Iris pigment epithelial cell (primary cell): ENCODE measurements at places on chromosomes 7 and 10.

DNA sequence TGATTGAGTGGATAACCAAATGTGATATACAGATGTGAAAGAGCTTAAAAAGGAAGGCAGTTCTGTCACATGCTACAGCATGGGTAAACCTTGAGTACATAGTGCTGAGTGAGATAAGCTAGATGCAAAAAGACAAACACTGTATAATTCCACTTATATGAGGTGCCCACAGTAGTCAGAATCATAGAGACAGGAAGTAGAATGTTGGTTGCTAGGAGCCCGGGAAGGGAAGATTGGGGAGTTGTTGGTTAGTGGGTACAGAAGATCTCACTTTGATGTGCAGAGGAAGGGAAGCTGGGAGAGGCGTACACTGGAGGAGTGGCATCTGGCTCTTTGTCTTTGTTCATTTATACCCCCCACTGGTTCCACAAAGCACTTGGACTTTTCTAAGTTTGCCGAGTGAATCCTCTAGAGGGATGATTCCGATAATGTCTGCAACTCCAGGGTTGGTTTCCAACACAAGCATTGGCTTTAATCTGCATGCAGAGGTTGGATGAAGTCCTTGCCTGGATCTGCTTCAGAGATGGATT is 39.5 kb downstream of the TSPAN14 start:
- DNase-seq: peak; percentile 57

DNA sequence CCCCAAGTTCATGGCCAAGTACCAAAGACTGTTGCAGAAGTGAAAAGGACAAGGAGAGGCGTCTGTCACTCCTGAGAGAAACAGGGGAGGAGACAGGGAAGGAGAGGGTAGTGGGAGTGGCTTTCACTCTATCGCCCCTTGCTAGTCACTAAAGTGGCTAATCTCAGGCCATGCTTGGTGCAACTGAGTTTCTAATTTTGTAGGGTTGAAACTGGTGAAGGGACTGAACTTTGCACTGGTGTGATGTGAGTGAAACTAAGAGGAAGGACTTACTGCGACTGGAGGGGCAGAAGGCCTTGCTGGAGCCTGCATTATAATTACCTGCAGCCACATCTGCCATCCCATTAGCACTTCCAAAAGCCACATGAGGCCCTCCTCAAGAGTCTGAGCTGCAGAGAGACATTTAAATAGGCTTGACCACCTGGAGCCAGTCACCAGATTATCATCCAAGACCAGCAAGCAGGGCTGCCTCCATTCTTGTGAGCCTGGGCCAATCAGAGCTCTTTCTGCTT is 107.2 kb upstream of the EEPD1 start:
- no peak for DNase-seq

DNA sequence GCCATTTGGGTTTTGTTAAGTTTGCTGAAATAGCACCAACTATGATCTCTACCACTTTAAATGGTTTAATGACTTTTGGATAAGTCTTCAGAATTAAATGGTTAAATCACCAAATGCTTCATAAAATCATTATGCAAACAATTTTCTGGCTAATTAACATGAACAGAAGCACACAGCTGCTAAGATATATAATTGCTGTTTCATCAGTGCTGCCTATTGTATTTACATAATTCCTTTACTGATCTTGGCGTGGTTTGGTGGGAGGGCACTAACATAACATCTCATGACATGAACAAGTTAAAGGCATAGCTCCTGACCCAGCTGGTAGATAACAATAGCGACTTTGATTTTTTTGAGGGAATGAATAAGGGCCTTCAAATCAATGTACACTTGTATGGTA is 94.1 kb downstream of the FZD1 start:
- DNase-seq: no peak

- DNase-seq: no peak
Observed at GRCh38 chr10:113661332-113661731, 2.5 kb downstream of the NRAP start.

DNA sequence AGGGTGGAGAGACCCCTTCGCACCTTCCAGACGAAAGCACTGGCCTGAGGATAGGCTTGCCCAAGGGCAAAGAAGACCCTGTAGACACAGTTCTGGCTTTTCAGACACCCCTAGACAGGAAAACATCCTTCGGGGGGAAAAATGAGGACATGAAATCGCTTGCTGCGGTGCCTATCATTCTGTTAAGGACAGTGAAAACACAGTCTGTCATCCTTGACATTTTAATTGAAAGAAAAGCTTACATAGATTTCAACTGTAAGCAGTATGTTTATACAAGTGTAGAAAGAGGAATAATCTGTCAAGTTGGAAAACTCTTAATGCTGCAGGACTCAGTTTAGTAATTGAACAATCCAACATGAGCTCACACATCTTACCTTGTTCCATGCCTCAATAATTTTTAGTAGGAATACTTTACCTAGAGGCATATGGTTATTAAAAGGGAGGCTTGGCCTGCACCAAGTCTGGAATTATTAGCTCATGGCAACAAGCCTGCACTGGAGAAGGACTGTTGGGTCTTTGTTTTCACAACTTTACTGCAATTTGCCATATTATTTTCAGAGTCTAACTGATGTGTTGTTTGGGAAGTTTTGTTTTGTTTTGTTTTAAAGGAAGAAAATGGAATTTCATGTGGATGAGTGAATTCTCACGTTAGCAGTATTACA is 243.5 kb downstream of the TRIL start:
- DNase-seq: no peak

- no peak for DNase-seq
Observed at GRCh38 chr10:37736120-37736519, 121.3 kb downstream of the ZNF248 start.
